ENCODE measurements at places on chromosomes 5 and 9.

GRCh38 chr5:40623480-40624420, 56.0 kb upstream of the PTGER4 start:
- peak; percentile 18 for DNase-seq

GRCh38 chr5:121688781-121689180, 162.9 kb upstream of the FTMT start:
- no peak for DNase-seq

GRCh38 chr5:116444373-116445295, 130.0 kb downstream of the SEMA6A start:
- DNase-seq: no peak

DNA sequence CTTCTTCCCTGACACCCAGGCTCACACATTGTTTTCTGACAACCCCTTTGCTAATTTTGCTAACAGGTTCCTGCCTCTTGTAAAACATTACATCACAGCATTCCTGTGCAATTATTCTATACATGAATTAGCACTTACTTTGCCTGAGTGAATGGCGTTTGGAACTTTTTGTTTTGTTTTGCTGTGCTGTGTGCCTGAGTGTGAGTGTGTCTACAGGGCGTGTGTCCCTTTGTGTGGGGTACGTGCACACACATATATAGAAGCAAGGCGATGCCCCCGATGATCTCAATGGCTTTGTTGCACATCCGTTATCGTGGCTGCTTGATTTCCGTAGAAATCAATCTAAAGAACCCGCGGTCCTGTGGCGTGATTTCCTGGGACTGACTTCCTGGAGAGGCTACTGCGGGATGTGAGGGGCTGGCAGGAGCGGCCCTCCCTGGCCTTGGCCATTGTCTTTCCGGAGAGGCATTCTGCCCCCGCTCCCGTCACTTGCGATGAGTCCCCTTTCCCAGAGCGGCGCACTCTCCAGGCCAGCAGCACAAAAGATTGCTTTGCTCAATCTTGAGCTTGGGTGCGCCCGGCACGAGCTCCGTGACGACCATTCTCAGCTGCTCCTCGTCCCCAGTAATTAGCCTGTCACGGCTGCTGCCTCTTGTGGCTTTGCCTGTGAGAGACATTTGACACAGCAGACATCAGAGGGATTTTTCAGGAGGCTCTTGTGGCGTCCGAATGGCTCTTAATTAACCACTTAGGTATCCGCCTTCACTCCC, 398.1 kb upstream of the IRX1 start:
- no peak for DNase-seq

DNA sequence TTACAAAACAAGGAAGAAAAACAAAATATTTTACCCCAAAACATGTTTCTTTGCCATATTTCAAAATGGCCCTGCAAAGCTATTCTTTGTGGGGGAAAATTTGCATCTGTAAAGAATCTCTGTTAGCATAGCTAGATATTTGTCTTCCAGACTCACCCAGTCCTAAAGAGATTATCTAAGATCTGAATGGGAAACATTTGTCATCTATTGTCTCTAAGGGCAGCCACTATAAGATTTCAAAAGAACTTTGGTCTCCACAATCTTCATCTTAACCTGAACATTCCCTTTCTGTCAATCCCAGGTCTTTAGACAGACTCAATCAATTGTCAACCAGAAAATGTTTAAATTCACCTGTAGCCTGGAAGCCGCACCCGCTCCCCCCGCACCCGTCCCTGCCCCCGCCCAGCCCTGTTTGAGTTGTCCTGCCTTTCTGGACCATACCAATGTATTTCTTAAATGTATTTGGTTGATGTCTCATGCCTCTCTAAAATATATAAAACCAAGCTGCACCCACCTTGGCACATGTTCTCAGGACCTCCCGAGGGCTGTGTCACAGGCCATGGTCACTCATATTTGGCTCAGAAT, 330.6 kb downstream of the RAB3C start:
- DNase-seq: no peak

DNA sequence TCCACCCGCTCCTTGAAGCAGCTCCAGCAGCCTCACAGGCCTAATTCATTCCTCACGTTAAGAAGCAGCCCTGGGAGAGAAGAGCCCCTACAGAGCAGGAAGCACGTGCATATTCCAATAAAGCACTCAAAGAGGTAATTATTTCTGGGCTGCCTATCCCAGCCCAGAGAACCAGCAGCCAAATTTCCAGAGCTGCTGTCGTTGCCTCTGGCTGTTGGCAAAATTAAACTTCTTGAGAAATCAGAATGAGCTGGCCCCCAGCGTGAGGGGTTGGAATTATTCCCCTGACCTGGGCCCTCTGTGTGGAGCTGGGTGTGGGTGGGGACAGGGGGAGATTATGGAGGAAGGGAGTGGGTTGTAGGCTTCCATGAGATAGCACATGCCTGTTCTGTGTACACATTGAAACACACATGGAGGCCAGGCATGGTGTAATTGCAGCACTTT, 86.8 kb upstream of the HSPA9 start:
- DNase-seq: no peak

DNA sequence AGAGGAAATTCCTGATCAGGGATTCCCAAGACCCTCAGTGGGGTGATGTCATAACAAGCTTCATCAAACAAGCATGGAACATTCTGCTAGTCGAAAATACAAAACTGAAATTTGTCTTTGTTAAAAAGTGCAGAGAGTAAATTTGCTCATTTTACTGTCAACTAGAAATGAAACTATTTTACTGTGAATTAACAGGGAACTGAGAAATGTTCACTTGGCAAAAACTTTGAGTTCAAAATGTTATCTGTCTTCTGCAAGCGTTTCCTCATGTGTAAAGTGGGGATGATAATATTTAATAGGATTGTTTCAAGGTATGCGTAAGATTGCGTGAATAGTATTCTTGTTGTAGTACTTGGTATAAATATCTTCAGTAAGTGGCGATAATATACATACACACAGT, 45.4 kb downstream of the ALDH1A1 start:
- DNase-seq: no peak
